ENCODE measurements at places on chromosomes 12 and 14. TPM values are rescaled to one million over a fixed set of nuclear protein-coding genes. Genes with fewer than 3 reads are reported as not detected.
A peak's percentile ranks its signal among the peaks of the same experiment; 100 is the strongest.

- DNase-seq: no peak
Measured at GRCh38 chr12:70732287-70732686, 95.1 kb upstream of the PTPRB start.

IL26 gene
- not detected for total RNA-seq

DNA sequence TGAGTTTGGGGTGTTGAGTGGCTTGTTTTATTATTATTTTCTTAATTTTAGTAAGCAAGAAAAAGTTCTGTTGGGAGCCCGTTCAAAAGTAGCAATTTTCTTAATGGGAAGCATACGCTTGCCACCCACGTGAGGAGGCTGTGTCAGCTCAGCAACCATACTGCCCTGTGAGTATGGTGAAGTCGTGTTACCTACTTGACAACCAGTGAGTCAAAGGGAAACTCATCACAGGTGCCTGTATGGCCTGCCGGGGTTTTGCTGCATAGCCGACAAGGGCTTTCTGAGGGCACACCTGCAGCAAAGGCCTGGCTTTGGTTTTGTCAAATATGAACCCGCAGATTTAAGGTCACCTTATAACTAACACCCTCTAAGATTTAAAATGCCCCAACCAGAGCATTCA lies 31.1 kb downstream of the PITPNM2 start:
- DNase-seq: no peak

DNA sequence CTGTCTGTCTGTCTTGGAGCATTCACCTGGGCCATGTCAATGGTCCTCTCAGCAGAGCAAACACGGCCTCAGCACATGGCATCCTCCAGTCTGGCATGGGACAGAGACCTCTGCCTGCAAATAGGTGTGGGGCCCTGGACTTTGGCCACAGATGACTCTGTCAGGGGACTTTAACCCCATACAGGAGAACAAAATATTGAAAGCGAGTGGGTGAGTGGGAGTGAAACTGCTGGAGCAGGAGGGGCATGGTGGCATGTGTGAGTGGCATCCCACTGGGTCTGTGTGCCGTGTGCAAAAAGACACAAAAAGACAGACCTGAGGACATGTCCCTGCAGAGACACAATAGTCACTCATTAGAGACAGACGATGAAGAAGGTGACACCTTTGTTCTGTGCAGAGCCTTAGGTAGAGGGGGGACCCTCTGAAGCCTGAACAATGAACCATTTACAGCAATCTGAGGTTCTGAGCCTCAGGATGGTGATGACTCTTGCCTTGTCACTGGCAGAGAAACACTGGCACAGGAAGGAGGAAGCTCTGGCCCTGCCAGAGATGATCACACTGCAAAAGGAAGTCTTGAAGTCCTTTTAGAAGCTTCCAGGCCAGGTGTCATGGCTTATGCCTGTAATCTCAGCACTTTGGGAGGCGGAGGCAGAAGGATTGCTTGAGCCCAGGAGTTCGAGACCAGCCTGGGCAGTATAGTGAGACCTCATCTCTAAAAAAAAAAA lies 7.5 kb downstream of the LAG3 start:
- DNase-seq: no peak

GRCh38 chr14:66041582-66041981 lies 444.6 kb upstream of the CCDC196 start:
- DNase-seq: no peak

DNA sequence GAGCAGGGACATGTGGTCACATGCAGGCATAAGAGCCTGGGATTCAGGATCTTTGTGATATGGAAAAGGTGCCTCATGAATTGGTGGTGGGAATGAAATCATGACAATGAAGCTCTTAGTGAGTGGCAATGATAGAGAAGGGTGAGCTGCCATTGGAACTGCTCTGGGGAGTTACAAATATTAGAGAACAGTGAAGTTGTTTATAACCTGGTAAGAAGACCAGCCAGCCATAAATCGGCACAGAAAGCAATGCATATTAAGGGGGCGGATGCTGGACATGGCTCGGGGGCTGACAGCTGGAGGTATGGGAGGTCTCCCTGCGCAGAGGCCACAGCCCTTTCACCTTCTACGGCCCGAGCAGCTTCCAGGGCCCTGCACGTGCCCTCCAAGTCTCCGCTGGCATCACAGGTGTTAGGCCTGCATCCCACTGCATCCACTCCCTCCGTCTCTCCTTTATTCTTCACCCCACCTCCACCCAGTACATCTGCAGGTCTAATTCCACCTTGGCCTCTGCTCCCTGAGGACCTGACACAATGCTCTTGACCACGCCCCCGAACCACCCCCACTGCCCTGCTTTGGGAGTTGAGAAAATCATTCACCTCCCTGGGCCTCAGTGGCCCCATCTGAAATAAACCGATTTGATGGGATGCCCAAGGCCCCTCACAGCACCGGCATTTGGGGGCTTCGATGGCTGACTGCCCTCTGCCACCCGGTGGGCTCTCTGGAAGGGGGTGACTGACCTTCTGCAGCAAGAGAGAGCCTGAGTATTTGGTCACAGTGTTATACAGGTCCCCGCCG lies 4.1 kb downstream of the CACNA2D4 start:
- DNase-seq: no peak

DNA sequence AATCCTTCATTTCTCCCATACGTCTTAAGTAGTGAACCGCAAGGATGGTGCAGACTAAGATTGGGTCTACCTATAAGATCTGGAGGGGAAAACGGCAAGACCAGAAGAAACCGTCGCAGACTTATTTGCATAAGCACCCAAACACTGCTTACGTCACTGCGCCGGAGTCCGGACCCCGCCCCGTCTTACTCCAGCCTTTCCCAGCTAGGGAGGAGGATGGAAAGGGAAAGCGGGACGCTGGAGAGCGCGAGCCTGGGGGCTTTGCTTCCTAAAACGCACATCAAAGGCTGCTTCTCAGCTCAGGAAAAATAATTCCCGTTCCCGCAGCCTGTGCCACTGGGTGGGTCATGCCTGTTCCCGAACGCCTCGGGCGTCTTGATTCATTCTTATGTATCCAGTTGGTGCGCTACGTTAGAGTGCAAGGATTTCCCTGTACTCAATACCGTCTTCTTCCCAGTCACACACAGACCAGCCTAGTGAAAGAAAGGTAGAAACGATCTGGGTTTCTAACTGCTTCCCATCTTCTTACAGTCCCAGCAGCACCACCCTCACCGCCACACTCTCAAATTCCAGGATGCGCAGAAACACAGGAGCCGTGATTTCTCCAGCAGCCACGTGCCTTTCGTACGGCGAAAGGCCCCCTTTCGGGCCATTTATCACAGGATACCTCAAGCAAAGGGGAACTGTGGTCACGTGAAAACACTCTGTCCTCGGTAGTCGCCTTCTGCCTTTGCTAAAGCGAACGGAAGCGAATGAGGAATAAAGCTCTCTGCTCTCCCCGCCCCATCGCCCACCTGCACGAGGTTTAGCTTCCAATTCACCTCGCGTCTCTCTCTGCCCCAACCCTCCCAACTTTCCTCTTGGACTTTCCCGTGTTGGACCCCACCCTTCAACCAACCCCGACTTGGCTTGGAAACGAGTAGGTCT lies 1.1 kb downstream of the SLC6A15 start:
- DNase-seq: peak; percentile 75

GSC gene
- total RNA-seq: not detected

GRCh38 chr12:82841487-82841904 lies 154.8 kb downstream of the TMTC2 start:
- no peak for DNase-seq

DNA sequence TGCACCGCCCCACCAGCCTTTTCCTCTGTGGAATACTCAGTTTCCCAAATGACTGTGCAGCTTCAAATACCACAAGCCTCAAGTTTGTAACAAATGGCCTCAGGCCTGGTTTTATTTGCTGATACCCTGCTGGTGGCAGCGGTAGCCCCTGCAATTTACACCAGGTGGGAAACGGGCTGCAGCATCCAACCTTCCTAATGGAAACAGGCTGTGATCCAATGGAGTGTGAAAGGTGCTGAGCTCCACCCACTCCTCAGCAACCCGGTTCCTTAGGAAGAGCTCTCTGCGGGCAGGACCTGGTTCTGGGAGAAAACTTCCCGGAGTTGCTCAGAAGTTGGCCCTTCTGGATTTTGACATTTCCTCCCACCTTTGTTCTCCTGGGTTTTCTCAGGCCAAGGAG lies 41.7 kb upstream of the LTA4H start:
- no peak for DNase-seq

- DNase-seq: peak; percentile 80
Measured at GRCh38 chr14:76958980-76959710, 69.4 kb downstream of the IRF2BPL start.

B4GALNT3 gene
- under 0.01 TPM for total RNA-seq
